ENCODE measurements at places on chromosomes 2 and 18.

DNA sequence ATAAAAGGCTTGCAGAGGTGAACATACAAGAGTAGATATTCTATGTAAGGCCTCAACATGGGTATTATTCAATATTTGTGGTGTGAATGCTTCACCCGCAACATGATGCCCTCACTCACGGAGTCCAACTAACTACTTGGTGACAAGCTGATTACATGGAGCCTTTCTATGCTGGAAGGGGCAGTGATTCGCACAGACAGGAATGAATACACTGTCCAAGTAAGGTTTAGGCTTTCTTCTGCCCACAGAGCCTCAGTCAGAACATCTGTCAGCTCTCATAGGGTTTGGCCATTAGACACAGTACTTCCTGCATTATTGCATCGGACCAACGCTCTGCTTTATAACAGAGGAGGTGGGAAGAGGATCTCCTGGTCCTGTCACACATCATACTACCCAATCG is 80.3 kb upstream of the SLC35G4 start:
- DNase-seq = no peak

DNA sequence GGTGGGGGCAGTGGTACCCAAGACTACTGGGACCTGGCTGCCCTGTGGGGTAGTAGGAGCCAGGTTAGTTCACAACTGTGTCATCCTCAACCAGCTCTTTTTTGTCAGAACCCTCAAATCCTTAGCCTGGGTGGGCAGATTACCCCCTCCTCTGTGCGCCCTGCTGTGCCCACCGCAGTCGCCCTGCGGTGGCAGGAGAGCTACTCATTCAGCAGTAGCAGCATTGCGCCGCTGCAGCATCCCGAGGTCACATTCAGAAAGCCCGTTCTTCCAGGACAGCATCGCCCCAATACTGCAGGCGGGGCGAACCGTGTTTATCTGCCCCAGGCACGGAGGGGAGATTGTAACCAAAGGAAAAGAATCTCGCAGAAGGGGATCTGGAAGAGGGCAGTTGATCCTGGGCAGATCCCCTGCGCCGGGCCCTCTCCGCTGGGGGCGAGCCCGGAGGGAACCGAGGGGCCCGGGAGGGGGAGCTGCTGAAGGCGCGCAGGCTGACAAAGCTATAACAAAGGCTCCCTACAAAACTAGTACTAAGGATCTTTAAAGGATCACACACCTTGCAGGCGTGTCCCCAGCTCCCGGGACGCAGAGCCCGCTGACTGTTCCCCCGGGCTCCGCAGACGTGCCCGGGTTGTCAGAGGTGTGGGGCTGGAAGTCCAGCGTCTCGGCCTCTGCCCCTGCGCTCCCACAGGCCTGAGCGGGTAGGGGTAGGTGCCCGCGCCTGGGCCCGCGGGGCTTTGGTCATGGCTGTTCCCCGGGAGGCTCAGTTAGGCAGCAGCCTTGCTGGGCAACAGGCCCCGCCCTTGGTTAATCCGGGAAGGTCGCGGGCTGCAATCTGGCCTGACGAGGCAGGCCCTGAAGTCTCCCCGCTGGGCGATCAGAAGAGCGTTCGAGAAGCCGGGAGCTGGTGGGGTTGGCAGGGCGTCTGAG is 13.2 kb downstream of the POU3F3 start:
- no peak for DNase-seq

DNA sequence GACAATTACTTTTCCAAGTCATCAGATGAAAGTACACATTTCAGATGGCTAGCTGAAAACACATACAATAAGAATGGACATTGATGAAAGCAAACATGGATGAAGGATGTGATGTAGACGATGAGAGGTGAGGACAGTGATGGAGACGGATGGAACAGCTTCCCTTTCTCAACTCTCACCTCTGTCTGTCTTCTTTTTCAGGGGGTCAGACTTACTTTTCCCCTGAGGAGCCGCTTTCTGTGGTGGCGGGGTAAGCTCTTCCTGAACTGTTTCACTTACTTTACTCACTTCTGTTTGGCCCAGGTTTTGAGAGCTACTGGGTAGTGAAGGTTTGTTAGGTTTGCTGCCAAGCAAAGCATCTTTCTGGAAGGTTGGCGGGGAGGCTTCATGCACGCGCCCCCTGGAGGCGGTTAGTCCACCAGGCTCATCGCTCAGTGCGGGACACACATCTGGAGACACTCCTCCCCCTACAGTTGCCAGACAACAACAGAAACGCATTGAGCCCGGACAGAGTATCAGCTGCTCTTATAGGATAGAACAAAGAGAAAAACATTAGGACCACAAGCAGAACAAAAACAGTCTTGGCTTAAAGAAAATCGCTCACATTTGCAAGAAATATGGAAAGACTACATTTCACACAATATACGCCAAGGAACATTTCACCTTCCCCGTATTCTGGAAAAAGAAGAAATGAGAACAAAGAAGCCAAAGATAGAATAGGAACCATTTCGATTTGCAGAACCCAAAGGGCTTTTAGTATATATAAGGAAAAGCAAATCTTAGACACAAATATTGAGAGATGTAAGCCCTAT is 90.5 kb downstream of the MYOM1 start:
- DNase-seq = peak; percentile 65

- DNase-seq = no peak
Observed at GRCh38 chr18:62637807-62638687, 77.3 kb upstream of the PHLPP1 start.

GRCh38 chr18:23069481-23069880 is 65.8 kb upstream of the CABLES1 start:
- DNase-seq = no peak

DNA sequence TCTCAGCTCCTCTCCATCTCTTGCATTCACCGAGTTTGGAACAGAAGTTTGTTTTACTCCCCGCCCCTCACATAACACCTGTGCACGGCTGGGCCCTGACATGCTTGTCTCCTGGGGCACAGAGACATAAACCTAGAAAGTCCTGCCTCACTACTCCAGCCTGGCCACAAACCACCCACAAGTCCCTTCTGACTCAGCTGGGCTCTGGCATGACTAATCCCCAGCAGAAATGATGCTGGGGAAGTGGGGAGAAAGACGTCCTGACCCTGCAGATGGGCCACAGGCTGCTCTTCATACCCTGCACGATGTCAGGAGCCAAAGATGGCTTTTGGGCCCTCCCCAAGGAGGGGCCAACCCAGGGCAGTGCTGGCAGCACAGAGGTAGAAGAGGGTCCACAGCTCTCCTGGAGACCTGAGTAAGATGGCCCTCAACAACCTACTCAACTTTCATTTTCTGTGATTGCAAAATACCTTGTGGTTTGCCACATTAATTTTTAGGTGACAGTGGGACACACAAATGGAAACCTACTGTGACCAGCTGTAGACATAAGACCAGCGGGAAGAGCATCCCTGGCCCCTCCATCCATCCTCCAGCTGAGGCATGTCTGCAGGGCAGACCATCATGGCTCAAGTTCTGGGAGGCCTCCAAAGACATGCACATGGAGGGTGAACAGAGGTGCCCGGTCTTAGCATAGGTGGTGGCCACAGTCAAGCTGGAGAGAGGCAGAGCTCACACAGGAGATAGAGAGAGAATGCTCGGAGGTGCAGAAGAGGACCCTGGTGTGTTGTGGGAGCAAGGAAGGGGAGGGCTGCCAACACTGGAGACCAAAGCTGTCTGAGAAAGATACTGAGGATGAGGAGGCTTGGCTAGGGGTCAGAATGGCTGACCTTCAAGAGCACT is 40.0 kb downstream of the DNMT3A start:
- no peak for DNase-seq

DNA sequence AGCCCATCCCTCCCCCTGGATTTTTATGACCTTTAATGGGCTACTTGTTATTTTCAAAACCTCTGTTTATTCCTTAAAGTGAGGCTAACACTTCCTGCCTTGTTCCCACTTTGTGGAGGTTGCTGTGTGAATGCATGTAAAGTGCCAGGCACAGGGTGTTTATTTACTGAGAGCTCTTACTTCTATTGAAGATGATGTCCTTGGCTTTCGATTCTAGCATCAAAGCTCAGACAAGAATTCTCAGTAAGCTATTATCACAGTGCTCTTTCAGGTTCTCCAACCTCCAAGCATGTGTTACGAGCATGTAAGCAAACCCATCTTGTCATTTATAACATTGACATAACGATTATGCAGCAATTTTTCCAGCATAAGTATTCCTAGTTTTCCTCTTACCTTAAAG is 44.2 kb downstream of the DPYSL5 start:
- DNase-seq = no peak

DNA sequence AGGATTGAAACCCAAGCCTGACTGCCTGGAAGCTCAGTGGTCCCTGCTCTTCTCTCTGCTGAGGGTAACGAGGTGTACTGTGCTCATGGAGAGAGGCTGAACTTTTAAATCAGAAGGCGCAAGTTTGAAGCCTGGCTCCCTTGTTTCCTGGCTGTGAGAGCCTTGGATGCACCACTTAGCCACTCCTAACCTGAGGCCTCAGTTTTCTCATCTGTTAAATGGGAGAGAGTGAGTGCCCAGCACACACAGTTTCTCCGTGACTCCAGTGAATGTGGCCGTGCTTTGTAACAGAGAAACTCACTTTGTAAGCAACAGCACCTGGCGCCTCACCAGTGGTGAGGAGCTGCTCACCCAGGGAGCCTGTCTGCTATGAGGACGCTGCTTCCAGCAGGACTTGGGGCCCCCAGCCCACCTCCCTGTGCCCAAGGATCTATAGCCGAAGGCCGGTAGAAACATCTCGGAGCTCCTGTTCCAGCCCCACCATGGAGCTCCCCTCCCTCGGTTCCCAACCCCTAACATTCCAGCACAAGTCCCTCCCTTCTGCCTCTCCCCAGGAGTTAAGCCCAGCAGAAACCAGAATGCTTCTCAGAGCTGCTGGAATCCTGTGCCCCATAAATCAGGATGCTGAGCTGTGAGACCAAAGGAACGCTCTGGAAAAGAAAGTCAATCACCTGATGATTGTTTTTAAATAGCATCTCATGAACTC is 20.3 kb upstream of the KCNK3 start:
- no peak for DNase-seq

DNA sequence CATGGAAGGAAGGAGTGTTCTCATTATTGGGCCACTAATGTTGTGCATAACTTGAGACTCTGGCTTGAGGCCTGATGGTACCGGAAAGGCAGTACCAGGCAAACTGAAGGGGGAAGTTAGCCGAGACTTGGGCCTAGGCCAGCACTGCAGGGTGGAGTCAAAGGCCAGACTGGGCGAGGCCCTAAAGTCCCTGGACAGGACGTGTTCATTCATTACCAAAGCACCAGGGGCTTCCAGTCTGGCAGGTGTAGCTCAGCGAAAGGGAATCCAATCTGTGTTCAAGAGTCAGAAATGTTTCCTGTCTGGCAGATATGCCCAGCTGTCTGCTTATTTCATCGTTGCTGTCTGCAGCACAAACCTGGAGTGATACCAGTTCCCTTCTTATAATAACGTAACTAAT is 4.7 kb upstream of the ITSN2 start:
- no peak for DNase-seq

Data from progenitor cell of endocrine pancreas (in vitro differentiated cells).